ENCODE measurements at places on chromosomes 2 and 18.

DNA sequence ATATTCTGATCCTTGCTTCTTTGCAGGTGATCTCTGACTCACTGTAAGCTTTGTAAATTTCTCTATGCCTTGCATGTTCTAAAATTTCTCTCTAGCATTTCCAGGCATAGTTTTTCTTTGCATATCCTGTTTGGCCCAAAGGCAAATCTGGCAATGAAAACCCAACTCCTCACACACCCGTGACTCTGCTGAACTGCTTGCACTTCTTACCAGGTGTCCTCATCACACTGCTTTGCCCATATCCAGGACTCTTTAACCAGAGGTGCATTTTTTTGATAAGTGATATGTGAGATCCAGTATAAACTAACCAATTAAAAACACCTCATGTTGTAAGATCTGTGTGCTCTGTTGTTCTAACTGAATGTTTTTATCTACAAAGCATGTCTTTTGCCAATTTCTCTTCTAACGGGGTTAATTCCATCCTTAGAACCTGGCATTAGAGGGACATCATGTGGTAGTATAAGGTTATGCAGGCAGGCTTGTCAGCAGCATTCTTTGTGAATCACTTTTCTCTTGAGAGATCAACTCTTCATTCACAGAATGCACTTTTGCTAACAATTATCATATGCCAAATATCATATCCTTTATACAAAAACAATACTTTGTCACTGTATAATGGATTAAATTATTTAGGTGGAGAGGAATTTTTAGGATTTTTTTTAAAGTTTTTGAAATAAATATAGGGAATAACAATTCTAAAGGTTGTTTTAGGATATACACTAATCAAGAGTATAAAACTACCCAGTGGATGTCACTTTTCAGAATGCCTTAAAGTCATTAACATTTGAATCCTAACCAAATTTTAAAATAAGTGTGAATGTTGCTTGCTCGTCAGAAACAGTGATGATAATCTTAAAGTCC is 20.8 kb upstream of the TMX3 start:
- DNase-seq, result peak; percentile 69

DNA sequence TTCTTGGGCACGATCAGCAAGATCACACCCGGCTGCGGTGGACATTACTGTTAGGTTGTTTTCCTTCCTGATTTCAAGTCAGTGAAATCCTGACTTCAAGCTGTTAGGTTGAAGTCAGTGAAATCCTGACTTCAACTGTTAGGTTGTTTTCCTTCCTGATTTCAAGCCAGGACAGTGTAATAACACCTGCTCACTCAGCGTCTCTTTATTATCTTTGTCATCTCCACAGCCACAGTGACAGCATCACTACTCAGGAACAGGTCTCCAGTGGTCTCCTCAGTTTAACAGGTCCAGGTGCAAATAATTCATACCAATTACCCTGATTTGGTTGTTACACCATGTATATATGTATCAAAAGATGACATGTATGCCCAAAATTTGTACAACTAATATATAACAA is 208.1 kb upstream of the REG3G start:
- no peak for DNase-seq

DNA sequence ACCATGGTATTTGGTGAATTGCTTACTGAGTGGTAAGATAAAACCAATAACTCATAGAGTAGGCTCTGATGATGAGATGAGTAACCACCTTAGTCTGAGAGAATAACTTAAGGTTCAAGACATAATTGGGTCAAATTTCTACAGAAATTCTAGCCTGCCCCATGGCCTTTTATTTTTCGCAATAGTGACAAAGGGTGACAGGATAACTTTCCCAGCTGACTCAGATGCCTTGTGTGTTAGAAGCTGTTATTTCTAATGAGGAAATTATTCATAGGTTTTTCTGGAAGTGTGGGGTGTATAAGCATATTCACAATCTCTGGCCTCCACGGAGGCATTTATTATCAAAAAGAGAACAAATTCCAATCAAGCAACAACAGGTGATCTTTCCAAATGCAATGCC is 159.0 kb downstream of the NUP35 start:
- no peak for DNase-seq

- no peak for DNase-seq
Observed at GRCh38 chr18:7304061-7304370, 73.1 kb downstream of the LRRC30 start.

DNA sequence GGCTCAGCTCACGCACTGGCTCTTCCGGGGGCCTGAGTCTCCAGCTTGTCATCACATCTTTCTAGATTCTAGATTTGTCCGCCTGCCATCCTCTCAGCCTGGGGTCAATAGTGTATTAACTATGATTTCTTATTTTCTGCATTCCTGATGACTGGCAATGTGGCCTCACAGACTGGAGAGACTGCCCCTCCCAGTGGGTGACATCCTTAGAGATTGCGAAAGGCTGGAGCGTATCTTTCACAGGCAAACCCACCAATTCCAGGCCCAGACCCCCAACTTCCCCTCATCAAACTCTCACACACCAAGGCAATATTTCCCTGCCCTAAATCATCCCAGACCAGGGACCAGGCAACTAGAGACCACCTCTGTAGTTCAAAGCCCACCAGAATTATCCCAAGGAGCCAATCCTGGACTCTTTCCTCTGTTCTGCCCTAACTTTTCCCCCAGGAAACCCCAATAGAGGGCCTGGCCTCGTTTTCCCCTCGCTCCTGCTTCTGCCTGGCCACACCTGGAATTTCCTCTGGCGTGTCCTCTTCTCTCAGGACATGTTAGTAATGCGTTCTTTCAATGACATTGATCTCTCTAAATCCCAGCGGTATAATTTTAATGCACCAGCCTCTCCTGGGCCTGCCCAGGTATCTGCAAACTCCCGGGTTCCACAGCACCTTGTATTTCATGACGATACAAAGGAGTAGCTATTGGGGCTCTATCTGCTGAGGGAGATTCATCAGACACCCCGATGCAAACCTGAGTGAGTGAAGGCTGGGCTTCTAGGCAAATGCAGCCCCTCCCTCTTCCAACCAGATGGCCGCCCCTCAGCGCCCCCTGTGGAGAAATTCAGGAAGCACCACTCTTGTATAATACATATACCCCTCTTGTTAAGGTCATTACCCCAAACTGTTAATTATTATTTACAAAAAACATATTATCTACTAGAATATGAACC is 2.4 kb upstream of the KCNF1 start:
- DNase-seq, result no peak

DNA sequence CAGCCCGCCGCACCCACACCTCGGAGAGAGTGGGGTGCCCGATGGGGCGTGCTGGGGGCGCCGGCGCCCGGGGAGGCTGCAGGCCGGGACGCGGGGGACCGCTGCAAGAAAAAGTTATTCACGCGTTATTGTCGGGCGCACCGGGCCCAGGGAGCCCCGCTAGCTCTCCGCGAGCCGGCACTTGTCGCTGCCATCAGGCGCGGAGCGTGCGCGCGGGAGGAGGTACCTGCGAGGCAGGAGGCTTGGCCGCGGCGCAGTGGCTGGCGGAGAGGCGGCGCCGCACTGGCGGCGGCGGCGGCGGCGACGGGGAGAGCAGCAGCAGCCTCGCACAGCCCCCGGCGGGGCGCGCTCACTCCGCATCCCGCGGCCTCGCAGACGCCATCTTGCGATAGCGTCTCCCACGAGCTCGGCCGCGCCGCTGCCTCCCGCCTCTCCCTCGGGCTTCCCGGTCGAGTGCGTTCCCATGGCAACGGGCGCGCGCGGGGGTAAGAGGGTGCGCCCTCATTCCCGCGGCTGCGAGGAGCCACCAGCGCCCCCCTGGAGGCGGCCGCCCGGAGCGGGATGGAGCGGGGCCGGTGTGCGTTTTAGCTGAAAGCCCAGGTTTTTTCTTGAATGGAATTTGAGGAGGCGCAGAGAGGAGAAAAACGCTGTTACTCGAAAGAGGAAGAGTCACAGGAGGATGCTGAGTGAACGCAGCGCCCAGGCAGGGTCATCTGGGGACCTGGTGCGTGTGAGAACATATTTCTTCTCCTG is at the start of gene CHN1:
Gene CHN1, minus strand, starts transcription at position 402 of the 753 bp plus-strand sequence. CDS start 469 bp downstream, outside the sequence.
- peak; percentile 87 for DNase-seq

DNA sequence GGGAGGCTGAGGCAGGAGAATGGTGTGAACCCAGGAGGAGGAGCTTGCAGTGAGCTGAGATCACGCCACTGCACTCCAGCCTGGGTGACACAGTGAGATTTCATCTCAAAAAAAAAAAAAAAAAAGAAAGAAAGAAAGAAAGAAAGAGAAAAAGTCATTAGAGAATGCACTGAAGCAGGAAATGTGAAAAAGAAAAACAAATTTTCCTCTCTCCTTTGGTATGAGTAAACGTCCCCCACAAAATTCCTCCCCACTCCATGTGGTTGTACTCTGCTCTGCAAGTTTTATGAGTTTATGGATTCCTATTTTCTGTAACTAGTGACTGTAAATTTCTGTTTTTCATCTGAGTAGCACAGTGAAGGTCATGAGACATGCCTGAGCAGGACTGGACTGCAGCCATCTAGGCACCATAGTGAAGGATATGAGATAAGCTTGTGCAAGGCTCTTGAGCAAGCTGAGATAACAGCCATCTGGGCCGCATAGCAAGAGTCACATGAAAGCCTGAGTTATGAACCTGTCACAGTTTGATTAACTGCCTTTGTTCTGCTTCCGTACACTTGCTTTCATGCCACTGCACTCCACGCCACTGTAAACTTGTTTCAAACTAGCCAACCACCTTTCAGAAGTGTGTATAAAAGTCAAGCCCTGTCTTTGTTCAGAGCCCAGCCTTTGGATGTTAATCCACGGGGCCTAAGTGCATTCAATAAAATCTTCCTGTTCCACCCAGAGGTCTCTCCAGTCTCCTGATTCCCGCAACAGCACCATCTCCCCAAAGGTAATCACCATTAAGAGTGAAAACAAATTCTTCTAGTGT is 50.2 kb downstream of the SKA1 start:
- peak; percentile 62 for DNase-seq

- no peak for DNase-seq
Observed at GRCh38 chr2:114167799-114168198, 274.6 kb upstream of the DPP10 start.

DNA sequence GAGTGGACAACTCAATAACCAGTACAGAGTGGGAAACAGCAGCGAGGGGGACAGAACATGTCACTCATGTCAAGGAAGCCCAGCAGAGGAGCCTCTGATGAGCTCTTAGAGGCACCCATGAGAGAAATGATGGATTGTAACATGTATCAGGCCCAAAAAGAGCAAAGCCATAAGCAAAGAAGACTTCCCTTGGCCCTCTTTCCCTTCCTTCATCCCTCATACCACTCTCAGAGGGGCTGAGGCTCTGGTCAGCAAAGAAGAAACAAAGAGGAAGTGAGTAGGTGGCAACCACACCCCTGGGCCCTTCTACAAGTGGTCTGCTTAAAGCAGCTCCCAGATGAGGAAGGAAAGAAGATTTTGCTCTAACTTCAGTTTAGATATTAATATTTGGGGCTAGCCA is 112.8 kb downstream of the CDC42EP3 start:
- no peak for DNase-seq

DNA sequence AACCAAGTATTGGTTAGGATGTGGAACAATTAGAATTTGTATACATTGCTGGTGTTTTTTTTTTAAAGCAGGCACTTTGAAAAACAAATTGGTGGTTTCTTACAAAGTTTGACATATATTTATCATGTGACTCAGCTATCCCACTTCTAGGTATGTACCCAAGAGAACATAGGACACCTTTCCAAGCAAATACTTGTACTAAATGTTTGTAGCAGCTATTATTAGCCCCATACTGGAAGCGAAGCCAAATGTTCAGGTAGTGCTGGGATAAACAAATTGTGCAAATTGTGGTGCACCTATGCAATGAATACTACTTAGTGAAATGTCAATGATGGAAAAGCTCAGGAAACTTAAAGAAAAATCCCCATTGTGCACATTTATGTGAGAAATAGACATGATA is 101.0 kb downstream of the MIB1 start:
- DNase-seq, result no peak

DNA sequence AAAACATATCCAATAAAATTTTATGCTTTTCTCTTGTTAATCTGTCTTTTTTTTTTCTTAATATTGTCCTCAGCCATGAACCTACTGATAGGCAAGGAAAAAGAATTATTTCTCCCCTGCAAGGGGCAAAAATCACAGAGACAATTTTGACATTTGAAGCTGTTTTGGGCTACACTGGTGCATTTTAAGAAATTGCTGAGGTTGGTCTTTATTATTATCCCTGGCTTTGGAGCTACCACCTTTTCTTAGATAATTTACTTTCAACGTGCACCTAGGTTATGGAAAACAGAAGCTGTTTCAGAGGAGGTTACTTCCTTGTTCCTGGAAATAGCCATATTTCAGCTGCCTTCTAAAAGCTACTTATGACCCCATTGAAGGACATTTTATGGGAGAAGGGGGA is 195.5 kb upstream of the KYNU start:
- DNase-seq, result no peak

GRCh38 chr2:235721625-235722024 is 227.8 kb downstream of the AGAP1 start:
- no peak for DNase-seq

DNA sequence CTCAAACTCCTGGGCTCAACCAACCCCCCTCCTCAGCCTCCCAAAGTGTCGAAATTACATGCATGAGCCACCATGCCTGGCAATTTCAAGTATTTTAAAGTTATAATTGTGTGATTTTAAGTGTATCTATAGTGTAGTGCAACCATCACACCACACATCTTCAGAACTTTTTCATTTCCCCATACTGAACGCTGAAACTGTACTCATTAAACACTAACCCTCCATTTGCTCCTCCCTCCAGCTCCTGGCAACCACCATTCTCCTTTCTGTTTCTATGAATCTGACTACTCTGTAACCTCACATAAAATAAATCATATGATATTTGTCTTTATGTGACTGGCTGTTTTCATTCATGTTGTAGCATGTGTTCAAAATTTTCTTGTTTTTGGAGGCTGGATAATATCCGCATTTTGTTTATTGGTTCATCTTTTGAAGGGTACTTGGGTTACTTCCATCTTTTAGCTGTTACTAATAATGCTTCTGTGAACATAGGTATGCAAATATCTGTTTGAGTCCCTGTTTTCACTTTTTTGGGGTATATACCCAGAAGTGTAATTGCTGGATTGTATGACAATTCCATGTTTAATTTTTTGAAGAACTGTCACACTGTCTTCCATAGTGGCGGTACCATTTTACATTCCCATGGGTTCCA is 188.2 kb downstream of the PLCL1 start:
- DNase-seq, result no peak

Data from lung microvascular endothelial cell (primary cell).